ENCODE measurements at places on chromosomes 12 and 14.

DNA sequence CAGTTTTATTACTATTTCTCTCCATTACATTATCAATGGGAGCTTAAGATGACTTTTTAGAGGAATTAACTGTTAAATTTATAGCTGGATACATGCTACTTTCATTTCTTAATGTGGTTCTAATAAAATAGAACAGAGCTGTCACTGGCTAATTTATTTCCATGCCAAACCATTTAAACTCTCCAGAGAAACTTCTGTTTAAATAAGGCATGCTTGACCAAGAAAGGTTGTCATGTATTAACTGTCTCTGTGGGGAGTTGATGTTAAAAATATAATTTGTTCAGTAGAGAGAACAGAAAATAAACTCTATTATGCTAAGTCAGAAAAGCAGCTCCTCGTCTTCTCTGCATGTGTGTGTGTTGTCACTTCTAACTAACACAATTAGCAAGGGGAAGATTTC lies 447.4 kb downstream of the SLC16A7 start:
- DNase-seq = no peak

- no peak for DNase-seq
Observed at GRCh38 chr12:115037830-115038229, 353.9 kb upstream of the TBX3 start.

DNA sequence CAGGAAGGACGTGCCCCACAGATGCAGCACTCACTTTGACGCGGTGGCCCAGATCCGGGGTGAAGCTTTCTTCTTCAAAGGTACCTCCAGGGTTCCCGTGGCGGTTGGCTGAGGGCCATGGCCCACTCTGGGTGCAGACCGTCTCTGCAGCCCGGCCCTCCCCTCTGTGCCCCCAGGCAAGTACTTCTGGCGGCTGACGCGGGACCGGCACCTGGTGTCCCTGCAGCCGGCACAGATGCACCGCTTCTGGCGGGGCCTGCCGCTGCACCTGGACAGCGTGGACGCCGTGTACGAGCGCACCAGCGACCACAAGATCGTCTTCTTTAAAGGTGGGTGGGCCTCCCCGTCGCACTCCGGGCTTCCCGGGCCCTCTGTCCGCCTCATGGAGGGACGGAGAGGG lies 16.9 kb downstream of the MMP17 start:
- no peak for DNase-seq

GRCh38 chr12:26272851-26273250 lies 77.5 kb downstream of the SSPN start:
- DNase-seq = no peak

GRCh38 chr12:43795716-43796280 lies 10.3 kb downstream of the TWF1 start:
- DNase-seq = no peak

- no peak for DNase-seq
Observed at GRCh38 chr12:115763982-115764621, 513.4 kb downstream of the MED13L start.
